ENCODE measurements at places on chromosomes 7 and 10.

DNA sequence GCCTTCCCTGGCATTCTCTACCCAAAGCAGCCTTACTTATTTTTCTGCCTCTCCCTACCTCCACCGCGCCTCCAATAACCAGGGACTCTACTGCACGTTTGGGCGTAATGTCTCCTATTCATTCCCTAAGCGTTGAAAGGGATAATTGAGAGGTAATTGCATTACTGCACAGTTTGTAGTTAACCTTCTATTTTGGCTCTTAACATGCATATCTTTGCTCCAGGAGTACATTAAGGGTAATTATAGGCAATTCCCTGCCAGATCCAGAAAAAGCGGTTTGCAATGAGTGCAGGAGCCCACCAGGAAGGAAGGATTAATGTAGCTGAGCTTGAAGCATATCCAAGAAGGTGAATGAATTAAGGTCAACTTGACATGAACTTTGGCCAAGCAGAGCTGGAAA lies 558.4 kb downstream of the TYW1 start:
- DNase-seq: no peak

- no peak for DNase-seq
These were observed 29.5 kb downstream of the CDCA7L start for GRCh38 chr7:21916176-21916575.

DNA sequence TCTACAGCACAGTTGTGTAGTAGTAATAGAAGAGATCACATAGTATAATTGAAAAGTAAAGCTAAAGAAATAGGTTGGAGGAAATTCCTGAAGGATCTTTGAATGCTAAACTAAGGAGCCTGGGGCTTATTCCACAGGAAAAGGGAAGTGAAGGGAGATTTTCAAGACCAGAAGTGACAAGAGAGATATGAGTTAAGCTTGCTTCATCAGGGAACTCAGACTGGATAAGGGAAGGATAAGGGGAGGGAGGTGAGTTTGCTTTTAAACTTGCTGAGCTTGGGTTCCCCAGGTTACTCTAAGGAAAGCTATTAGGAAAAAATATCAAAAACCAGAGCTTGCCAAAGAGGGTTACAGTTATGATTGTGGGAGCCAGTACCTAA lies 182.4 kb downstream of the RAPGEF5 start:
- no peak for DNase-seq

DNA sequence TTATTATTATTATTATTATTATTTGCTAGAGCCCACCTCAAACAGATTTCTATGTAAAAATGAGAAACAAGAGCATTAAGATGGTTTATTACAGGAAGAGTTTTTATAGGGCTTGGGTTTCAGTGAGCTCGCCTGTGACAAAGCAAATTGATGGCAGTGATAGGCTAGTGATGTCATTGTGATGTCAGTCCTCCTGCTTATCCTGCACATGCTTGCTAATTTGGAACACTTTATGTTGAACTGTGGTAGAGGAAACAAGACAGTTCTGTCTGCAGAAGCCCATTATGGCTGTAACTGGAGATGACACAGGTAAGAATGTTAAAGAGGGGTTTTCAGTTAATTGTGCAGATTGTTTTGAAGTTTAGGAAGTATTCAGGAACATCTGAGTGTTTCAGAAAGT lies 68.3 kb downstream of the CREM start:
- DNase-seq: no peak

- DNase-seq: no peak
These were observed 401.5 kb upstream of the MKI67 start for GRCh38 chr10:128527711-128528110.

GRCh38 chr7:27973625-27974024 lies 207.0 kb downstream of the JAZF1 start:
- DNase-seq: no peak

DNA sequence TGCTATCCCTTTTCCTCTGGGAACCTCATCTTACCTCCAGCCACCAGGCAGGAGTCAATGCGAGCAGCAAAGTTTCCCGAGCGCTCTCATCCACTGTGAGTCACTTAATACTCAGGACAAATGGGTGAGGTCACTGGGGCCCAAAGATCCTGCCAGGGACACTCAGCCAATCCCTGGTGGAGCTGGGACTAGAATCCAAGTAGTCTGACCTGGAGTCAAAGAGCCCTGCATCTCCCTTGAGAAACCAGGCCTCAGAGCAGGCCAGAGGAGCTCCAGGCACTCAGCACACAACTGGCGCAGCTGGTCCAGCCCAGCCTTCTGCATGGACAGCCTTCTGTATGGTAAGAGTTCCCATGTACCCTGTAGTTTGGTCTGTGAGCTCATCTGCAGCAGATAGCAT lies 142.3 kb downstream of the MAPK8 start:
- no peak for DNase-seq

- no peak for DNase-seq
These were observed 20.7 kb downstream of the ZNF32 start for GRCh38 chr10:43627942-43628341.

GRCh38 chr7:123432601-123433000 lies 101.8 kb downstream of the IQUB start:
- no peak for DNase-seq

DNA sequence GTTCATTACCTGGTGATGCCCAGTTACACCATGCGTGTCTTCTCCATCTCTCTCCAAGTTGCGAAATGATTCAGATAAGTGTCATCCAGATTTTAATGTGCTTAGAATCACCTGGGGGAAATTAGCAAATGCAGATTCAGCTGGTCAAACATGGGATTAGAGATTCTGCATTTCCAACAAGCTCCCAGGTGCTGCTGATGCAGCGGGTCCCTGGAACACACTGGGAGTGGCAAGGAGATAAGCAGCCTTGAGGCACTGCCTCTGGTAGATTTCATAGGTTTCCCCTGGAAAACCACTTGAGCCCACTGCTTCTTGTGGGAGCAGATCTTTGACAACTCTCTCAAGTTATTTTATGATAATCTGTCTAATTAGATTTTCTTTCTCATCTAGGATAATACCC lies 196.0 kb upstream of the C7orf33 start:
- DNase-seq: no peak

- no peak for DNase-seq
These were observed 166.5 kb upstream of the RHEB start for GRCh38 chr7:151686016-151686766.

- no peak for DNase-seq
These were observed 86.5 kb downstream of the OTUD1 start for GRCh38 chr10:23525406-23525805.

GRCh38 chr7:112060625-112061024 lies 145.6 kb downstream of the DOCK4 start:
- no peak for DNase-seq

- no peak for DNase-seq
These were observed 41.8 kb upstream of the WNT16 start for GRCh38 chr7:121286742-121287734.

DNA sequence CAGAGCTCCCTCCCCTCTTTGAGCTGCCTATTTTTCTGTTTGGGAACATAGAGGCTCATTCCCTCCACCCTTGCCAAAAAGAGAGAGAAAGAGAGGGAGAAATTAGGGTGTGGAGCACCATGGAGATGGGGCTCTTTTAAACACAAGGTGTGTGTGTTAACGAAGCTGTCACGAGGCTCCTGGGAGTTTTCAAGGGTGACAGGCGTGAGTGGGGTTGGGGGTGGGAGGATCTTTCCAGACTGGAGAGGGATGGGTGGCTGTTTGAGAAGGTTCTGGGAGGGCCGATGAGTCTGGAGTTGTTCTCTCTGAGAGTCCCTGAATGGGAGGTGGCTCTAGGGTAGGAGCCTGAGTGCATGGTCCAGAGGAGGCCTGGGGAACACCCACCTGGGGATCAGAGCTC lies 45.0 kb downstream of the PALD1 start:
- no peak for DNase-seq

DNA sequence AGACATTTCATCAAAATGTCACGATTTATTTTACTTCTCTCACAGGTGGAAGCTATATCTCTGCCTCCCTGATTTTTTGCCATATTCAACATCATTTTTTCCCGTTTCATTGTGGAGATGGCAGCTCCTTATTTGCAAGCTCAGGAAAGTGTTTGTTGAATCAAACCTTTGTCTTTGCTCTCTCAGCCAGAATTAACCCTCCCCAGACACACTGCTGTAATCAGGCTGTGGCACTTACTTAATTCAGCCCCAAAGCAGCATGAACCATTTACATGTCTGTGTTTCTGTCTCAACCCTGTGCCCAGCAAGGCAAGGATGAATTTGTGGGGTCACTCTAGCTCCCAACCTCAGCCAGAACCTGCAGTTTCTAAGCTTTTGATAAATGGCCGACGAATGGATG lies 397.2 kb downstream of the TCERG1L start:
- no peak for DNase-seq

GRCh38 chr7:76296743-76297740 lies 5.4 kb upstream of the HSPB1 start:
- DNase-seq: no peak

DNA sequence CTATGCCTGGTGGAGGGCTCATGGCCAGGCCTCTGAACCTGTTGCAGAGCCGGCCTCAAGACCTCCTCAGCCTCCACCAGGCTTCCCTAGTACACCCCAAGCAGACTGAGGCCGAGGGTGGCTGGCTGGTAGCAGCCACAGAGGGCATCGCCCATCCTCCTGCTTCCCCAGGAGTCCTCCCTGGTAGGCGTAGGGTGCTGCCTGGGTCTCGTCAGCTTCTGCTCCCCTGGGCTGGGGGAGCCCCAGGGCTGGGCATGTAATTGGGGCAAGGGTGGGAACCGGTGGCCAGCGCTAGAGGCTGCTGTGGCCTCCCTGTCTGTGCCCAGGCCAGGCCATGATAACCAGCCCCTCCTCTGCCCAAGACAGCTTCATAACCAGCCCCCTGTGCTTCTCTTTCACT lies 32.6 kb downstream of the TBATA start:
- DNase-seq: no peak

DNA sequence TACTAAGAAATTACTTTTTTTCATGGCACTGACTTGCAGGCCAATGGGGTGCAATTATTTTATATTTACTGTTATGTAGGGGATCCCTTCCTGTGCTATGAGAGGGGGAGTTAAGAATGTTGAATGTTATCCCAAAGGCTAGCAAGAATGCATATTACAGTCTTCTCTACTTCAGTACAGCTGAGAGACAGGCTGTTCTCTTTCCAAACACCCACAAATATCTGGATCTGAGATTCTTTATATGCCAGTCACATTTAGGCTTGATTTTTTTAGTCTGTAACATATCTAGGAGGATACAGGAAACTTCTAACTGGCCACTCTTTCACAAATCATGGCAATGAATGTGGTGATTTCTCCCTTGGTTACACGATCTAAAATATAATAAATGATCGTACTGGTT lies 266.4 kb upstream of the FZD8 start:
- no peak for DNase-seq

DNA sequence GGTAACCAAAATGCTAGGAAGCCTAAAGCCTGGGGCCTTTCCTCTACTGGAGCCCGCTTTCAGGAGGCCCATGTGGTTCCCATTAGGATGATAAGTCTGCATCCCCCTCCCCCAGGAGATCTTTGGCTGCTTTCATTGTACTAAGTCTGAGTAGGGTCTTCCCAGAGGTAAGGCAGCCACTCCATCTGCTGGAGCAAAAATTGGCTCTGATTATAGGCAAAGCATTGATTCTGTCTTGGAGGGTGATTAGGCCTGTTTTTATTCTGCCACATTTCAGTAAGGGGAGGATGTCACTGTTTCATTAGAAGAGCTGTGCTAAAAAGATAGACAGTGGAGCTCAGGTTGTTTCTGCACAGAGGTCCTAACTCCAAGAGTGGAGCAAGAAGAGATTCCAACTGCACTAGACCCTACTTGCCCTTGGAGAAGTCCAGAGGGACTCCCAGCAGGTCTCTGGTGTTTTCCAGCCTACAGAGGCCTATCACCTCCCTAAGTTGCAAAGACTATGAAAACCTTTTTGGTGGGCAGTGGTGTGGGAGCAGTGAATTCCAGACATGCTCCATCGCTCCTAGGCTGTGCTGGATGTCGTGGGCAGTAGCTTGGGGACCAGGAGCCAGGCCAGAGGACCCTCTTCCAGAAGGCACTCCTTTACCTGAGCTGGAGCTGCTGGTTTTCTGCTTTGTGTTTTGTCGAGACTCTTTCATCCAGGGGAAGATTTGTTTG lies 7.1 kb upstream of the HOXA2 start:
- DNase-seq: no peak

DNA sequence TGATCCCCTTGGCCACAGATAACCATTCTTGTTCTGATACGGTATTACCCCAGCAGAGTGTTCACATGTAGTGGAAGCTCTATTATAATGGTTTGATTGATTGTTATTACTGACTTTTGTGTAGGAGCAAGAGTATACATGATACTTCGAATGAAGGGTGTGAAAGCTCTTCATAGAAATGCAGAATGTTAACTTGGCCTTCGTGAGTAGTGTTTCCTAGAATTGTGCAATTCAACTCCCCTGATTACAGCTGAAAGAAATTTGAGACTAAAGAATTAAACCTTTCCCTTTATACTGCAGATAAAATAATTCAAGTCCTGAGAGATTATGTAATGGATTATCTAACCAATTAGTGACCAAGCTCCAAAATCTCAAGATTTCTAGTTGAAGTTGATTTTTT lies 38.2 kb downstream of the MKLN1 start:
- DNase-seq: no peak

- no peak for DNase-seq
These were observed 126.4 kb downstream of the CFAP58 start for GRCh38 chr10:104479906-104480593.

- DNase-seq: no peak
These were observed 85.6 kb downstream of the CRTAC1 start for GRCh38 chr10:97944772-97945171.
